GM19239 (cell line): ENCODE measurements at places on chromosomes 11 and 22.

DNA sequence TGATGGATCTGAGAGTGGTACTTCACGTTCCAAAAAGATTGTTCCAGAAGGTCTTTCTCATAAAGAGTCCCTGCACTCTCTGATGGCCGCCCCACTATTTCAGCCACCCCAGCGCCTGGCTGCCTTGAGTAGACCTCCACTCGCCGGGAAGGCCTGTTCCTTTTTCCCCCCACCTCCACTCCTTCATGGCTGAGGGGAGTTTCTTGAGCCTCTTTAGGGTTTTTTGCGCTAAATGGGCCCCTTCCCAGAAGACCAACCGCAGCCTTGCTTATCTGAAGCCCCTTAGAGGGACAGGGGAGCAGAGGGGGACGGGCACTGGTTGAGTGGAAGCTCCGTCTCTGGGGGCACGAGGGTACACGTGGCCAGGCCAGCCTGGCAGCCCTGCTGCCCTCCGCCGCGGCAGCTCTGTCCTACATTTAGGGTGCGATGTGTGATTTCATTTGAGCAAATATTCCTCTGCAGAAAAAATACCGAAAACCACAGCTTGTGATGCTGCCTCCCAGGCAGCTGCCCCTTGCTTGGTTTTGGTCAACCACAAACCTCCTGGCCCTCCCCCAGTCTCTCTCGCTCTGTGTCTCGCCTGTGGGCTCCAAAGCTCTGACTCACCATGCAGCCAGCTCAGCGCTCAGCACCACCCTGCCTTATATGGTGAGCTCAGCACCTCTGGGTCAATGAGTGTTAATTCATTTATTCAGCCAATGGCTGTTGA is 88.7 kb downstream of the TP53I11 start:
- DNase-seq: peak; percentile 93

DNA sequence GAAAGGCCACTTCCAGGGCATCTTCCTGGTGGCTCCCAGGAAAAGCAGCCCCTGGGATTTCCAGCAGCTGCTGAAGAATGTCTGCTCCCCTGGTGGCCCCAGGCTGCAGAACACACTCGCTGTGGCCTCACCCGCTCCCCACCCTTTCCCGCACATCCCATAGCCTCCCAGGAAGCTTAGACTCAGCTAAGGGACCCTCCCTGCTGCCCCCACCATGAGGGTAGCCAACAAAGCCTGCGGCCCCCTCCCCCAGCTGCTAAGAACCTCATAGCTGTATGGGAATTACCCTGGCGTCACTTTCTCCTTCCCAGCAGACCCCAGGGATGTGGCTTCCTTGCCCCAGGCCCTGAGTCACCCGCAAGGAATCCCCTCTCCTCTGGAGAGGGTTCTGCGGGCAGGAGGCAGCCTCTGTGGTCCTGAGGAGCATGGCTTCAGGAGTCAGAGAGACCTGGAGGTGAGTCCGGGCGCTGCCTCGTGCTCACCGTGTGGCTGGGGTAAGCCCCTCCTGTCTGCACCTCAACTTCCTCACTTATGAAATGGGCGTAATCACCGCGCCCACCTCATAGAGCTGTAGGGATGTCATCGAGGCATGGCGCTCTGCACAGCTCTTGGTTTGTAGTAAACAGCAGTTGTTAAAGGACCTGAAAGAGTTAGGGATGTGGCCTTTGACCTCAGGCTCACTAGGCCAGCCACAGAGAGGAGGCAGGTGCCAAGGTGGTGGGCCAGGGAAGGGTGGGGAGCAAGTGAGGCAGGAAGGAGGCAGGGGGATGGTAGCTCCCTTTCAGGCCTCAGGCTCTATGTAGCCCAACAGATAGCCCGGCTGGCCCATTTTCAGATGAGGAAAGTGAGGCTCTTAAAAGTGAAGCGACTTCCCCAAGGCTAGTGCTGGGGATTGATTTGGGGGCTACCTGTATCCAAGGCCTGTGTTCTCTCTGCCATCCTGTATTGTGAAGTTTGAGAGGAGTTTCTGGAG is 71.2 kb downstream of the LRRC32 start:
- no peak for DNase-seq

DNA sequence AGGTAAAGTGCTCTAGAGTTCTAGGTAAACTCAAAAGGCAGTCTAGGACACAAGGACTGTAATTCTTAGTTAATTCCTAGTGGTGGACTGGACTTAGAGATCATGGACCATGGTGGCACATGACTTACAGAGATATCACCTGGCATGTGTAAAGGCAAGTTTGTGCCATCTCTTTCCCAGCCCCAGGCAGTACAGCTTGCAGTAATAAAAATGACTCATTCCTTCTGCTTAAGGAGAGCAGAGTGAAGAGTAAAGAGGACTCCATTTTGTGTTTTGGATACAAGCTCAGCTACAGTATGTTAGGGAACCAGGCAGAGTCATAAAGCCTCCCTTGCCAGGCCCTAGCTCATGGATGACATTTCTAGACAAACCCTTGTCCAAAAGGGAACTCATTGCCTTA is 629.9 kb downstream of the JRKL start:
- no peak for DNase-seq

DNA sequence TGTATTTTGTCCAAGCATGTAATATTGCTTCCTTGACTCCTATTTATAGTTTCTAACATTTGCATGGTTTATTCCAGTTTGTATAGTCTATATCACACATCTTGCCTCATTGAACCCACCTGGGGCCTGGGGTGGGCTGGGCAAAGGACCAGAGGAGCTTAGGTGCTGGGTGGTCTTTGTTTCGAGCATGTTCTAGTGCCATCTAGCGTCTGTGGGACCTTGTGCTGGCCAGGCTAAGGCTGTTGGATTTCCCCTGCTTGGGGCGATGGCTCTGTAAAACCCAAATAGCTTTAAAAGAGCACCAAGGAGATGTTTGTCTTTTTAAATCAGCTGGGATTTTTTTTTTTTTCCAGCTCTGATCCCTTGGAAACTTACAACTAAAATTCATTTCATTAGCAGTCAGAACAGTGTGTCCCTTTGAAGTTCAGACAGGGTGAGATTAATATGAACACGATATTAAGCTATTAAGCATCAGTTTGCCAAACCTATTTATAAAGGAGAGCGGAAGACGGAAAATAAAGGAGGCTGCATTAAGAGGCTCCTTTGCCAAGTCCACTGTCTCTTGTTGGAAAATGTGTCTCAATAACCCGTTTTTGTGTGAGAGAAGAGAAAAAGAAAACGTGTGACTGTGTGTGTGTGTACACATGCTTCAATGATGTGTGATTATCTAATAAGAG is 157.4 kb downstream of the COMMD9 start:
- no peak for DNase-seq

DNA sequence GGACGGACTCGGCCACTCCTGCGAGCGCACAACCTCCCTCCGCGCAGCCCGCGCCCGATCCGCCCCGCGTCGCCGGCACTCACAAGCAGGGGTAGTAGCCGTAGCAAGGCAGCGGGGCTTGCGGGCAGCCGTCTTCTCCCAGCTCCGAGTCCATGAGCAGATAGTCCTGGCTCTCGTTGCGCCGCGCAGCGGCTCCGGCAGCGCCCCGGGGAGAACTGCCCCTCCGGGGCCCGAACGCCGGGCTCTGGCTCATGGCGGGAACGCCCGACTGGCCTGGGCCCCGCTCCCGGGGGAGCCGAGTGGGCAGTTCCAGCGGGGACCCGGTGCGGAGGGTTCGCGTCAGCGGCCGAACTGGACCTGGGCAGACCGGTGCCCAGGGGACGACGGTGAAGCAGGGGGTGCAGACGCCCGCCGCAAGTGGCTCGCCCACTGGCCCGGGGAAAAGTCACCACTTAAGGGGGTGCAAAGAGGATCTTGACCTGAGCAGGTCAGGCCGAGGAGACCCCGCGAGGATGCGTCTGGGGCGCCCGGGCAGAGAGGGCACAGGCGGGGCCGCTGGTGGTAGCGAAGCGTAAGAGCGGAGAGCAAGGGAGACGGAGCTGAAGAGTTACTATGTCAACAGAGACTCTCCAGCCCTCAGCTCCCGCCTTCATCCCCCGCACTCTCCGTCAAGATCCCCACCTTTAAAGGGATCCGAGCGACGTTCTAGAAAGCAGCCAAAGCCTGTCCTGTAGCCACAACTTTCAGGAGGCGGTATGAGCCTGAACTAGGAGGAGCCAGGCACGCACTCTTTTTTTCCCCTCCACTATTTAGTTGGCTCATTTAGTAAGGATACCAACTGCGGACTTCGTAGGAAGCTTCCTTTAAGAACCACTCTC is at the start of gene TRPC6:
Gene TRPC6, minus strand, starts transcription at position 757 of the 878 bp plus-strand sequence. Its CDS starts 504 bp downstream, at position 253.
- DNase-seq: no peak

GRCh38 chr22:46031965-46032851 is 55.2 kb upstream of the WNT7B start:
- no peak for DNase-seq

DNA sequence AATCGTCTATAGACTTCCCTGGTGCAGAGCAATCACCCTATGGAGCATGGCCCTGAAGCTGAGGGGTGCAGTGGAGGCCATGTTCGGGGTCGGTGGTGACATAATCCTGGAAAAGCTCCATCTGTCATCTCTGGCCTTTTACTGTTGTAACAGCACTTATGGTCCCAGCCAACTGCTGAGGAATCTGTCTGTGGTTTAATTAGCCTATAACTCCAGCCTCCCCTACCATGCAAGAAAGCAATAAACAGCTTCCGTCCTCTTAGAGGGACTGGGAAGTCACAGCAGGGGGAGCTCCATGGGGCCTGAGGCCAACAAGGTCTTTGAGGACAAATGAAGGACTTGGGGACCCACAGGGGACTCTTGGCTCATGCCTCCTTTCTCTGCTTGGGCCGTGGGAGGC is 159.1 kb upstream of the NECTIN1 start:
- no peak for DNase-seq

GRCh38 chr11:35838071-35838470 is 105.8 kb upstream of the LDLRAD3 start:
- no peak for DNase-seq

DNA sequence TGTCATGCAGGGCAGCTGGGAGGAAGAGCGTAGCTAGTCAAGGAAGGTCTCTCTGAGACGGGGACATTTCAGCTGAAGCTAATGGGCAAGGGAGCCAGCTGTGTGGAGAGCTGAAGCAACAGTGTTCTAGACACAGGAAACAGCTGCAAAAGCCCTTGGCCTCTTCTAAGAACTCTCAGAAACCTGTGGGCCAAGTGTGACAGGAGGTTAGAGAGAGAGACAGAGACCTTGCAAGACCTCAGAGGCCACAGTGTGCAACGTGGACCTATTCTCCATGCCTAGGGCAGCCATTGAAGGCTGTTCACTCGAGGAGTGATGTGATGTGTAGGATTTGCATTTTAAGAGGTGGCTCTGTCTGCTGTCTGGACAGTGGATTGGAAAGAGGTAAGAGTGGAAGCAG is 48.7 kb upstream of the TNRC6B start:
- peak; percentile 34 for DNase-seq

DNA sequence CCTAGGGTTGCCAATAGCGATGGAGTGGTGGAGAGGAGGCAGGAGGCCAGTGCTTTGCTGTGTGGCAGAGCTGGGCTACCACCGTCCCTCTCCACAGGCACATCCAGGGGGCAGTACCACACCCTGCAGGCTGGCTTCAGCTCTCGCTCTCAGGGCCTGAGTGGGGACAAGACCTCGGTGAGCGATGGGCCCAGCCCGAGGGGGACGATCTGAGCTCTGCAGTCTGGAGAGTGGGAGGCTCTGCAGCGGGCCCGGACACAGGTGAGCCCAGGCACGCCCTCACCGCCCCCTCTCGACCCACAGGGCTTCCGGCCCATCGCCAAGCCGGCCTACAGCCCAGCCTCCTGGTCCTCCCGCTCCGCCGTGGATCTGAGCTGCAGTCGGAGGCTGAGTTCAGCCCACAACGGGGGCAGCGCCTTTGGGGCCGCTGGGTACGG is 2.5 kb downstream of the PKP3 start:
- DNase-seq: peak; percentile 69

DNA sequence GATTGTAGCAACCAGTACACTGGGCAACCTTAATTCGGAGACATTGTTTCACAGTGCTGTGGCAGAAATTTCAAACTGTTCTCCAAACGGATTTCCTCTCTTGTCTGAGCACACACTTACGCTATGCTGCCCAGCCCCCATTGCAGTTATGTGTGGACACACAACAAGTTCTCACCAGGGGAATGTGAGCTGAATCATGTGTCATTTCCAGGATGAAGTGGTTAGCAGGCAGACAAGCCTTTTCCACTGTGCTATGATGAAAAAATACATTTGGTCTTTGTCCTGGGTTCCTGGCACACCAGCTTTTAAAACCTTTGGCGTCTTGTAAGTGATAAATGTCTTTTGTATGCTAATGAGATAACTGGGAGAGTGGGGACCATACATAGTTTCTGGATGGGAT is 46.9 kb upstream of the SYT9 start:
- no peak for DNase-seq

DNA sequence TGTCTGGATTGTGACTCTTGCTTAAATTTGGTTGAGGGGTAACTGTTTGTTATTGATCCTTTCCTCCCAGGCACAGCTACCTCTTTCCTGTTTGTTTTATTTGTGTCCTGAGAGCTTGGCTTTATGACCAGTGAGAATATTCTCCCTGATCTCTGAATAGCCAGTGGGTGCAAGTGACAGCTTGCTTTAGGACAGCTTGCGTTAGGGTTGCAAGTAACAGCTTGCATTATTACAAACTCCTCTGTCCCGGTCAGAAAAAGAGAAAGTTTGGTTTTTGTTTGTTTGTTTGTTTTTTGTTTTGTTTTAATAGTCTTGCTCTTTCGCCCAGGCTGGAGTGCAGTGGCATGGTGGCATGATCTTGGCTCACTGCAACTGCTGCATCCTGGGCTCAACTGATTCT is 3.3 kb upstream of the KLHL22 start:
- no peak for DNase-seq

GRCh38 chr22:43627485-43628213 is 184.5 kb downstream of the EFCAB6 start:
- DNase-seq: no peak

- DNase-seq: no peak
Measured at GRCh38 chr11:62539238-62539925, 7.2 kb downstream of the AHNAK start.

GRCh38 chr11:40387240-40387980 is 1072.0 kb downstream of the LRRC4C start:
- DNase-seq: no peak

GRCh38 chr11:16456366-16456765 is 100.0 kb upstream of the SOX6 start:
- no peak for DNase-seq

- DNase-seq: no peak
Measured at GRCh38 chr22:29925402-29925801, 42.4 kb downstream of the MTMR3 start.

GRCh38 chr22:48210198-48210580 is 1447.7 kb downstream of the TBC1D22A start:
- no peak for DNase-seq

GRCh38 chr22:39313258-39314001 is 6.0 kb downstream of the RPL3 start:
- DNase-seq: no peak

DNA sequence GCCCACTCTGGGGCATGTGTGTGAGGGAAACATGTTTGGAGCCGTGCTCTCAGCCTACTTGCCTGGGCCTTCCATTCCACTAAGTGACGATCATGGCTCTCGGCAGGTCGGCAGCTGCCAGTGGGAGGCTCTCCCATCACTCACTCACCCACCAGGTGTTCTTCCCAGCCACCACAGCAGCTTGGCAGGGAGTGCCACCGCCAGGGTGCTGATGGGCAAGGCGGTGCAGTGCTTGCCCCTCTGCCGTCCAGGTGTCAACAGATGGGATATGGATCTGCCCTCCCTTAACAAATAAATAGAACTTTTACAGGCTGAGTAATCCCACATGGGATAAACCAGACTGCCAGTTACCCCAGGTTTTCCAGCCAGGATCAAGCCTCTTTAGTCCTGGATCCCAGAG is 205.5 kb upstream of the TMEM45B start:
- DNase-seq: no peak

GRCh38 chr11:1507381-1508140 is 21.0 kb upstream of the MOB2 start:
- no peak for DNase-seq
